ENCODE measurements at places on chromosomes 5 and 9.

DNA sequence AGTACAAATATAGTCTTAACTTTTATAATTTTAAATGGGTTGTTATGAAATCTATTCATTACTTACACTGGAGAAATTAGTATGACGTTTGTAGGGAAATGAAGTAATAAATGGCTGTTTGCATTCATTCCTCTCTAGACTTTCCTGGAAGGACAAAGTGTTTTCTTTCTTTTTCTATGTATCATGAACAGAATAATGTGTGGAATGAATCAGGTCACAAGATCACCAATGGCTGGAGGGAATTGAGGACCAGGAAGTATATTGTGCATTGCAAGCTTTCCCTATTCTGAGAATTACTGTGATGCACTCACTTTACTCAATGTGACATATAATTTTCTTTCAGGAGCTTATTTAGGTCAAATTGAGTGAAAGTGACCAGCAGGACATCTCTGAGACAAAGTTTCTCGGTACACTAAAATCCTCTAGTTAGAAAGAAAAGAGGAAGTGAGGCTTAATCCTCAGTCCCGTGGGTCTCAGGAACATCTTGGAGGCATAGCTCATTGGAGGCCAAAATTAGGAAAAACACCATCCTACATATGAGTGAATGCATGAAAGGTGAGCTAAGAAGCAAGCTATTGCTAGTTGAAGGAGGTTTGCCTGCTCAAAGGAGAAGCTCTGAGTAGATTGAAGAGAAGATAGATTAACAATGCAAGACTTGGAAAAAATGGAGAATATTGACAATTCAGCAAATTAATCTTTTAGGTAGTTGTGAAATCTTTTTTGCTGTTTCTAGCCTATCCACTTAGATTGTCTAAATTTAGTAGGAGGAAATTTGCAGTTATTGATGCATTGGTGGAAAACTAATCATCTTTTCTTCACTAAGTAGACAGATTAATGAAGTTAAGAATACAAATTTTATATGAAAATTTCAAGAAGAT, 28.0 kb downstream of the ERAP2 start:
- DNase-seq: no peak

DNA sequence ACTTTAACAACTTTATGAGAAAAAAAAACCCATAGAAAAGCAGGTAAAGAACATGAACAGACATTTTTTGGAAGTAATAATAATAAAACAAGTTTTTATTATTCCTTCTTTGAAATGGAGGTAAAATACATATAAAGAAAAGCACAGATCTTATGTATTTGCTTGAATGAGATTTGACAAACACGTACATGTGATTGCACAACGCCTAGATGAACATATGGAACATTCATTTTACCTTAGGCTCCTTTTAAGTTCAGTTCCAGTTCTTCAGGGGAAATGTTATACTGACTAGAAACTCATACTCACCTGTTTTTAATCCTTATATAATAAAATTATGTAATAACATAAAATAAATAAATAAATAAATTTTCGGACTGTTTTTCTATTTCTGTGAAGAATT, 61.8 kb downstream of the GGTA1 start:
- no peak for DNase-seq

DNA sequence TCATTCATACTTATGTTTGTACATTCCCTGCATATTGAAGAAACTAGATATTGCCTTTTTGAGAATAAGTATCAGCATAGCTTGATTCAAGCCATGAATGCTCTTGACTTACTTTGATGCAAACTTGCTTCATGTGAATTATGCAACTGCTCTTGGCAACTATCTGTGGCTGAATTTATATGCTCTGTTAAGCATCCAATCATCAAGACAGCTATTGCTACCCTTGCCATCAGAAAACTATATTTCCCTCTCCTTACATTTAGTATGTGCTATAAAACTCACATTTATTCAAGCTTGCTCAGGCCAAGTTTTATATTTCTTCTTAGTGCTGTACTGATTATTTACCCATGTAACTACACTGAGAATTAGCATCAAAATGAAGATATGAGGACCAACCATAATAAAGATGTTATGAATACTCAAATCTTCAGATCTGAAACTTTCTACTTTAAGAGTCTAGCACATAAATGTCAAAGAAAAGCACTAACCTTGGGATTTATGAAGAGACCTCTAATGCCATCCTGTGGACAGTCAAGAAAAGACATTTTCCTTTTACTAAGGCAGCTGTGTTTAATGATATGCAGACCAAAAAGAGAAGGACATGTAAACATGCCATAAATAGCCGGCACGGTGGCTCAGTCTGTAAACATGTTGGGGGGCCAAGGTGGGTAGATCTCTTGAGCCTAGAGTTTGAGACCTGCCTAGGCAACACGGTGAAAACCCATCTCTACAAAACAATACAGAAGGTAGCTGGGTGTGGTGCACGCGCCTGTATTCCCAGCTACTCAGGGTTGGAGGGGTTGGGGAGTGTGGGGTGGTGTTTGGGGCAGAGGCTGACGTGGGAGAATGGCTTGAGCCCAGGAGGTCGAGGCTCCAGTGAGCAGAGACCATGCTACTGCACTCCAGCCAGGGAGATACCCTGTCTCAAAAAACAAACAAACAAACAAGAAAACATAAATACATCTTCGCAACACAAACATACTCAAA, 267.0 kb upstream of the TYRP1 start:
- no peak for DNase-seq

DNA sequence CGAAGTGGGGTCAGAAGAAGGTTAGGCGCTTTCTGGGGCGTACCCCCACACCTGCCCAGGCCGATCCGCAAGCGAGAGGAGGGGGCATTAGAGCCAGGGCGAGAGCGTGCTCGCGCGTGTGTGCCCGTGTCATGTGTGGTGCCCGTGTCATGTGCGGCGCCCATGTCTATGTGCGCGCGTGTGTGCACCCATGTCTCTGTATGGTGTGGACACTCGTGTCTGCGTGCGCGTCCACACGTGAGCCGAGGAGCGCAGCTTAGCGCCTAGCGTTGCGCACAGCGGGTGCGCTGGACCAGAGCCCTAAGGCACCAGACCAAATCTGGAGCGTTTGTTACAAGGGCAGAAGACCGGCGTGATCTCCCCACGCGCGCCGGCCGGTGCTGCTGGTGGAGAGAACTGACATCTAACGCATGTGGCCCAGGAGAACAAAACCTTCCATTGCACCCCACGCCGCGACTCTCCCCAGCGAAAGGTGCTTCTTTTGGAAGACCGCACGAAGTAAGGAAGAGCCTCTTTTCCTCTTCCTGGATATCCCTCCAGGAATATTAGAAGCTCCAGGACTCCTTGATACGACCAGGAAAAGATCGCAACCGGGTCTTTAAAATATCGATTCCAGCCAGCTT, 644 bp downstream of the NIM1K start:
- DNase-seq: peak; percentile 30

DNA sequence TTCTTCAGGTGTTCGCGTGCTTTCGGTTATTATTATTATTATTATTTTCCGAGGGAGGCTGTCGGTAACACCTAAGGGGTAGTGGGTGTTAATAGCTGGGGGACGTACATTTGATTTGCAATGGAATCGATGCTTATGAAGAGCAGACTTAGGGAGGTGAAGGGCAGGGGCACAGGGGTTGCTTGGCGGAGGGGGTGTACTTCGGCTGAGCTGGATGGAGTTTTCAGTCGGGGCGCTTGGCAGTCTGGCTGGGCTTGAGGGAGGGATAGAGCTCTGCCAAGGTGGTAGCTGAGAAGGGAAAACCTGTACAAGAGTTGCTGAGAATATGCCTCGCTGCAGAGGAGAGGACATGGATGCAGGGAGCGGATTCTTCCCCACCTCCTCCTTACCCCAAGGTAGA, 617 bp upstream of the PTPRD start:
- DNase-seq: no peak

- no peak for DNase-seq
Measured at GRCh38 chr9:136556166-136556565, 10.3 kb upstream of the NOTCH1 start.

- peak; percentile 13 for DNase-seq
Measured at GRCh38 chr5:112388074-112388473, 31.0 kb downstream of the EPB41L4A start.
